ENCODE measurements at places on chromosomes 1 and 21. TPM values are rescaled to one million over a fixed set of nuclear protein-coding genes. Genes with fewer than 3 reads are reported as not detected.

The CRB1 gene
- total RNA-seq: not detected

The HMCN1 gene
- total RNA-seq: 16.8 TPM

The SLC45A3 gene
- total RNA-seq: 43.8 TPM

The DENND2D gene
- 0.98 TPM for total RNA-seq

The CFAP126 gene
- total RNA-seq: not detected

The GSTM4 gene
- 0.95 TPM for total RNA-seq

The TSPAN2 gene
- total RNA-seq: 1.8 TPM

The GBP6 gene
- total RNA-seq: not detected

The MYOM3 gene
- not detected for total RNA-seq

The NHLH1 gene
- not detected for total RNA-seq

The TAS1R1 gene
- total RNA-seq: not detected

The RNF186 gene
- total RNA-seq: not detected

The FCRL1 gene
- total RNA-seq: not detected

All from dermis lymphatic vessel endothelial cell (primary cell).